CD8-positive, alpha-beta T cell (primary cell): ENCODE measurements at places on chromosomes 11 and 22.

DNA sequence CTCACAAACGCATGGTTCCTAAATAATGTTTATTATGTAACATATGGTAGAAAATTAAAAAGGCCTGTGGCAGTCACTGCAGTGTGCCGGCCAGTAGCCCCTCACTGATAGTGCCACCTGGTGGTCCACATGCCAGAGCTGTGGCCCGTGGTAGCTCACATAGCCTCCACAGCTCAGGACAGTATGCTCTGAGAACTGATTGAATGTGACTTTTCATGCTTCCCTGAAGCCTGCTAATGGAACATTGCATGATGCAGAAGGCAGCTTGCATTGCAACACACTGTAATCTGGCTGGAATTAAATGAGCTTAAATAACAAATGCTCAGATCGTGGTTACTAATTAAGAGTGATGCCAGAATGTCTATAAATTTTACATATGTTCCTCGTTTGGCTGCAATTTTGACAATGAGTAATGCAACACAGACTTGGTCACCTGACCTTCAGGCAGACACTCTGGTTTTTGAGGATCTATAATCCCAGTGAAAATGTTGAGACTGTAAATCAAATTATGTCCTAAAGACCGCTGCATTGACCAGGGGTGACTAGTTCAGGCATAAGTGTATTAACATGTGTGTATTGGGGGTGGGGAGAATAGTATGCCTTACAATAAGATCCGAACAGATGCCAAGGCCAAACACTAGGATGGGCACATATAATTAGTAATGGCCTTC lies 566.4 kb downstream of the METTL15 start:
- no peak for DNase-seq

DNA sequence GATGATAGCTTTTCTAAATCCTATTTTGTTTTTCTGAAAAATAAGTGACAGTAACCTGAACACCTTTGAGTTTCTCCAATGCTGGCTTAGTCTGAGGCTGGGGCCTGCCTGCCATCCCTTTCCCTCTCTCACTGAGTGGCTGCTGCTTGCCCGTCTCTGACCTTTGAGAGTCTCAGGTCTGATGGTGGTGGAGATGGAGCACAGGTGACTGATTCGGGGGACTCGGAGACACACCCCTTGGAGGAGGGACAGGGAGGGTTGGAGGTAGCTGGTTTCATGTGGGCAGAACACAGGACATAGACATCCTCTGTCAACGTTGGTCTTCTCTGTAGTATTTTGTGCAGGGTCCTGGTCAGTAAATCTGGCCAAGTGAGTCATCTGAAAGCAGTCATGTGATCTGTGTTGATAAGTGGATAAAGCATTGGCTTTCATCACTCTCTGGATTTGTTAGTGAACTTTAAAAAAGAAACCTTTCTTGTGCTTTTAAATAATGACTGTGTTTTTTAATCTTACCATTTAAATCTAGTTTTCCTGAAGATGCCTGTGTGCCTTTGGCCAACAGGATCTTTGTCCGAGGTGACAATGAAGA lies 47.1 kb upstream of the CLDN5 start:
- no peak for DNase-seq

GRCh38 chr11:25183411-25183810 lies 686.6 kb downstream of the LUZP2 start:
- no peak for DNase-seq

- DNase-seq = no peak
Observed at GRCh38 chr11:102950622-102951081, 4.9 kb downstream of the MMP13 start.

DNA sequence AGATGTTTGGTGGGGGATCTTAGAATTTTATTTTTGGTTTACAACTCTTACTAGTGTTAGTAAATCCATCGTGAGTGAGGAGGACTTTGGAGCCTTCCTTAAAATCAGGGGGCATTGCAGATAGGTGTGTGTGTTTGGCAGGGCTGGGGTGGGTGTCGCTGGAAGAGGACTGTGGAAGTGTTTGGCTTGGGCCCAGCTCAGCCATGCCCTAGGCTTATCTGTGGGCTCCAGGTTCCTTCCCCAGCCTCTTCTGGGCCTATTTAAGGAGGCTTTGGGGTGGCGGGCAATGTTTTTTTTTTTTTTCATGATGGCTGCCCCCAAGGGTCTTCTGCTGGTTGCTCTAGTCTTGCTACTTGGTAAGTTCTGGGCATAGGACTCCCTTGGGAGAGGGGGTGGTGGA lies 22.1 kb downstream of the MTFP1 start:
- DNase-seq = no peak

DNA sequence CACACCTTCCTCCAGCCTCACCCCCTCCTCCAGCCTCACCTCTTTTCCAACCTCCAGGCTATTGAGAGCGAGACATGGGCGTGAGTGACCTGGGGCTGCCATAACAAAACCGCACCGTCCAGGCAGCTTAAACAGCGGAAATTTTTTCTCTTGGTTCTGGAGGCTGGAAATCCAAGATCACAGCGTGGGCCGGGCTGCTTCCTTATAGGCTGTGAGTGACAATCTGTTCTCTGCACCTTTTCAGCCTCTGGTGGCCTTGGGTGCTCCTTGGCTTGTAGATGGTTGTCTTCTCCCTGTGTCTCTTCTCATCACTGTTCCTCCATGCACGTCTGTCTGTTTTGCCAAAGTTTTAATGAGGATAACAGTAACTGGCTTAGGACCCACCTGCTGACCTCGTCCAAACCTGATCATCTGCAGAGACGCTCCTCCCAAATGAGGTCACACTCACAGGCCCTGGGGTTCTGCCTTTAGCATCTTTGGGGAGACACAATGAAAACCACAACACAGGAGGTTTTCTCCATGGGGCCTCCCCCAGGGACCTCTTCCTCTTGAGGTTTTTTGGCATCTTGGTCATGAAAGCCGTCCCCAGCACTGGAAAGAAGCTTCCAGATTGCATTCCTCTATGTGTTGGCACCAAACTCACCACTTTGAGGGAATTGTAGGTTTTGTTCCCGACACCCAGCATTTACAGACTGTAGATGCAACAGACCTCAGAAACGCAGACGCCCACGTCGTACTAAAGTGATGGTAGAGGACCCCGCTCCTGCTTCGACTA lies 878.1 kb downstream of the BRD1 start:
- no peak for DNase-seq
